ENCODE measurements at places on chromosomes 16 and 17.

DNA sequence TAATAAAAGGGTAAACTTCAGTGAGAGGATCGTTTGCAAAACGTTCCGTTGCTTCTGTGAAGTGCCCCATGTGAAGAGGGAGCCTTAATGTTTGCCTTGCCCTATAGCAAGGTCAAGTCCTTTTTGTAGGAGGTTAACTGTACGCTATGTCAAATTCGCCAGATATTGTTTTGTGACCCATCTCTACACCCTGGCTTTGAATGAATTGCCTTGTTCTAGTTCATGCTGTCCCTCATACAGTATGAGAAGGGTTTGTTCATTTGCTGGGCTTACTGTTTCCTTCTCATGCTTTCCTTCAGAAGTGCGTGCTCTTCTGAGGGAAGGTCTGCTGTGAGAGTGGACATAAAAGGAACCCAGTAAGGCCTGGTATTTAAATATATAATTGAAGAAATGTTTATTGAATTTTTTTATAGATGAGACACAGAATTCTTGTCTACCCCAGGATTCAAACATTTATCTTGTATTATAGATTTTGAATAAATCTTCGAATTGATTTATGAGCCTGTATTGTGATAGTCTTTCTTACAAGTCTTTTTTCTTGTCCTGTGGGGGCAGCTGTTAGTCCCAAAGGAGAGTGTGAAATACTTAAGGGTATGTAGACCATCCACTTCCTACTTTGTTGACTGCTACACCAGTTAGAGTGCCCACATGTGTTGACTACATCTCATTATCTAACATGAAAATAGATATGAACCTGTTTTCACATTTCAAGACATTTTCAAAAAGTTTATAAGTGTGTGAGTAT, 1.7 kb downstream of the MAP3K3 start:
- DNase-seq = no peak

GRCh38 chr17:78974635-78975591, 4.8 kb downstream of the LGALS3BP start:
- no peak for DNase-seq

DNA sequence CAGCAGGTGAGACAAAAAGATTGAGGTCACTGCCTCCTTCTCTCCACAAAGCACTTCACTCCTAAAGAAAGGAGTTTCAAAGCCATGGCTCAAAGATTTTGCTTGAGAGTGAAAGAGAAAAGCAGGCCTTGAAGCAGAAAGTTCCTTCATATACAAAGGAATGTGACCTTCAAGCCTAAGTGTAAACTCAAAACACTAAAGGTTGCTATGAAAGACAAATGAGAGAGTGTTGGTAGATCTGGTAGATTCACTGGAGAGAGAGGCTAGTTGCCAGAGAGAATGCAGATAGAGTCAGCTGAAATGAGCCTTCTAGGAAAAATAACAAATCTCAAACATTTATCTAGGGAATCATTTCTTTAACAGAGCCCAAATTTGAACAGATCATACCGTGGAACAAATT, 305.2 kb downstream of the CDH8 start:
- DNase-seq = no peak

DNA sequence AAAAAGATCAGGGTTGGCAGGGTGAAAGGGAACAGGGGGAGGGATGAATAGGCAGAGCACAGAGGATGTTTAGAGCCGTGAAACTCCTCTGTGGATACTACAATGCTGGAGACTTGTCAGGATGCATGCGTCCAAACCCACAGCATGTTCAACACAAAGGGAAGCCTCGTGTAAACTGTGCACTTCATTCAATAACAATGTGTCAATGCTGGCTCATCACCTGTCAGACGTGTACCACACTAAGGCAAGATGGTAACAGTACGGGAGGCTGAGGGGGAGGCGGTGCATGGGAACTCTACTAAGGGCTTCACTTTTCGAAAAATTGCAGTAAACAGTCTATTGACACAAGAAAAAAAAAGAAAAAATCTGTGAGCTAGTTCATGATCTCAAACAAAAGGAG, 63.7 kb downstream of the C16orf95 start:
- DNase-seq = no peak

DNA sequence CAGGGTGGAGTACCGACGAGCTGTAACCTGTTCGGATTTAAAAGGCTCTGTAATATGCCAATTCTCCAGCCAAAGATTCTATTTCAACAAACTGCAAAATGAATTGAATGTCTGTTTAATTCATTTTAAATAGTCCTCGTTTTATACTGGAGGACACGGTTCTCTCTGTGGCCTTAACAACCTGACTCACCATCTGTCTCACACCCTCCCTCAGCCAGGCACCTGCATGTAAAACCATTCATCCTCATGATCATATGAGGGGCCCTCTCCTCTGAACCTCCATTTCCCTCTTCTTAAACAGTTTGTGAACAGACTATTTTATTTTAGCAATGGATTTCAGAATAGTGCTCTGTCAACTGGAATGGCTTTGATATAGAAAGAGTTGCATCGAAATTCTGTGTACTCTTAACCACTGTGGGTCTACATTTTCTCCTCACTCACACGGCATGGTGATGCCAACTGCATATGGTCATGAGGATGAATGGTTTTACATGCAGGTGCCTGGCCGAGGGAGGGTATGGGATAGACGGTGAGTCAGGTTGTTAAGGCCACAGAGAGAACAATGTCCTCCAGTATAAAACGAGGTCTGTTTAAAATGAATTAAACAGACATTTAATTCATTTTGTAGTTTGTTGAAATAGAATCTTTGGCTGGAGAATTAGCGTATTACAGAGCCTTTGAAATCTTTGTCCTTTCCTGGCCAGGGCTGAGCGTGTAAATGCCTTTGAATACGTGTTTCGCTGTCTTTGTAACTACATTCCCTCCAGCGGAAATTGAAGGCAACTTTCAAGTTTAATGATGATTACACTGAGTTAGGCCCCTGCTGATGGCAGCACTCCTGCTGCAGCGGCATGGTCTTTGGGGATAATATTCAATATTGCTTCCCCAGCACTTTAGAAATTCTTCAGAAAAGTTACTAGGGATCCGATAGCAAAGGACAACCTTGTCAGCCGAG, 329.6 kb downstream of the SNX29 start:
- no peak for DNase-seq

DNA sequence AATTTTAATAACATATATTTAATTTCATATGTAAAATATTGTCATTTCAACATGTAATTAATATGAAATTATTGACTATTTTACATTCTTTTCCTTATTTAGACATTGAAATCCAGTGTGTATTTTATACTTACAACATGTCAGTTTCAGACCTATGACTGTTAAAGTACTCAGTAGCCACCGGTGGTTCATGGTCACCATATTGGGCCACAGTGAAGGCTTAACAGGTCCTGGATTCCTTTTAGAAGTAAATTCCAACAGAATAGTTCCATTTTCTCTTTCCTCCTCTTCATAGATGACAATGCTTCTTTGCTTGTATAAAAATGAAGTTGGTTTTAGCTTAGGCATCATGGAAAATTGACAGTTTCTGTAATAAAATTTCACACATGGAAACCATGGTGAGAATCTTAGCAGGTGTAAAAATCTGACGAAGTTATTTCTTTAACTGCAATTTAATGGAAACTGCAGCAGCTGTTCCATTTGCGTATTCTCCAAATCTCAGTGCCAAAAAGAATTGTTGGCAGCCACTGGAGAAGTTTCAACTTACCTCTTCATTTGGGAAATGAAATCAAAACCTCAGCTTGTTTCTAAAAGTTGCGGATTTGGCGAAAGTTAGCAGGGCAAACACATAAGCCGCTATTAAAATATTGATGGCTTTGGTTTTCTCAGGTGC, 231.1 kb downstream of the CDH13 start:
- no peak for DNase-seq

GRCh38 chr17:76716839-76717215, 6.1 kb upstream of the MXRA7 start:
- DNase-seq = no peak
